Lower leg skin (tissue), 4 donors: ENCODE measurements at places on chromosomes 6 and 20.
A peak's percentile ranks its signal among the peaks of the same experiment; 100 is the strongest.

DNA sequence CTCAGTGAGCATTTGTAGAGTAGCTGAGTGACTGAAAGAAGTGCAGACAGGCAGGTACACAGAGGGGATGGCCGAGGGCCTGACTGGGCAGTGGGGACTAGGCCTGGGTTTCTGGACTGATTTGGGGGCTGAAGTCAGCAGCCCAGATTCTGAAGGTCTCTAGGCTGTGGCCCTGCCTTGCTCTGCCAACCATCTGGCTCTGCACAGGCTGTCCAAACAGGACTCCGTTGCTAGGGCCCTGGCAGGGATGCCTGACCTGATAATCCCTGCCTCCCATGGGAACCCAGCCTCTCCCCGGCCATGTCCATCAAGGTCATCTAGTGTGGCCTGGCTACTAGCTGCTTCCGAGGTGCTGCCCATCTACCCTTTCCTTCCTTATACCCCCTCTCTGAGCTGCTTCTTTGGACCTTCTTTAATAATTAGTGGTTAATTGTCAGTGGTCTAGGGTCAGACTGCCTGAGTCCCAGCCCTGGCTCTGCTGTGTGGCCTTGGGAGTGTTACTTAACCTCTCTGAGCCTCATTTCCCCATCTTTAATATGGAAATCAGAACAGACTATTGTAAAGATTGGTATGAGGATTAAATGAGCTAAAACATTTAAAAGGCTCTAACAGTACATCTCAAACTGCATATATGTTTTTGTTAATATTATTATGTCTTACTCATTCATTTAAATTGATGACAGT lies 137.9 kb downstream of the VEGFA start:
- DNase-seq, result no peak

- no peak for DNase-seq
Measured at GRCh38 chr6:33742837-33743236, 3.9 kb downstream of the IP6K3 start.

DNA sequence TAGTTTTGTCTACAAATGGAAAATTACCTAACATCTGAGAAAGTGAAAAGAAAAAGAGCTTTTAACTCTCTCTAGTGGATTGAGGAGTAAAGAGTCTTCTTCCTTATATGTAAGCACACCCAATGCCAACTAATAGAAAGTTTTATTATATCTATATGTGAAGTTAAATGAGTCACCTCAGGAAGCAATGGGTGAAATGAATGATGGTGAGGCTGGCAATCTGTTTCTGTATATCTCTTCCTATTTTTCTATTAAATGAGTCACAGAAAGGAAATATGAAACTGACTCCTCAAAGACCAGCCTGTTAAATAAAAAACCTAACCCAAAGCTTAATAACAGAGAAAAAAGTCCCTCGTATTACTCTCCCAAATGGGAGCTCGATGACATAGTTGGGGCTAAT lies 71.3 kb downstream of the OTOR start:
- no peak for DNase-seq

DNA sequence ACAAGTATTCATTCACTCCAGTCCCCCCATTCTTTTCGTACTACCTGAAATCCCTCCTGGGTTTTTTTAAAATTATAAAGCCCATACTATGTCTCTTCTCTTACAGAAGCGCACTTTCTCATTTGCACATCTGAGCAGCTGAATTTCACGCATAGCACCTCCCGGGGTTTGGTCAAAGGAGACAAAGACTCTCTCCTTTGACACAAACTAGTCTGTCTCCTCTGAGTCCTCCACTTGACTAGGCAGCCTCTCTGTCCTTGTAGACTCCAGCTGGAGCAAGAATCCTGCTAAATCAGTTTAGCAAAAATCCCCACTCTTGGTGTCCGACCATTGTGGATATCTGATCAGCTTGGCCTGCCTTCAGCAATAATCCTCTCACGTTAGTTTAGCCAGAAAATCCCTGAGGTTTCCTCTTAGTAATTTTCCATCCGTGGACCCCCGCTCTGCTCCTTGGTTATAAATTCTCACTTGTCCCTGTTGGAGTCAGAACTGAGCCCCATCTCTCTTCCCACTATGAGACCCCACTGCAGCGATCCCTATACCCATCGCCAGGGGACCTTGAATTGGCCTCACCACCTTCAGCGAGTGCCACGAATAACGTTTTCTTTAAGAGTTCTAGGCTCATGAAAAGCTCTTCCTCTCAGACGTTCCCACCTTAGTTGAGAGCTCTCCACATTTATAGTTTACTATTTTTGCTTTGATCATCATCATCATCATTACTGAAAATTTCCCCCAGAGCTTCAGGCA lies 29.0 kb downstream of the PDYN start:
- no peak for DNase-seq

DNA sequence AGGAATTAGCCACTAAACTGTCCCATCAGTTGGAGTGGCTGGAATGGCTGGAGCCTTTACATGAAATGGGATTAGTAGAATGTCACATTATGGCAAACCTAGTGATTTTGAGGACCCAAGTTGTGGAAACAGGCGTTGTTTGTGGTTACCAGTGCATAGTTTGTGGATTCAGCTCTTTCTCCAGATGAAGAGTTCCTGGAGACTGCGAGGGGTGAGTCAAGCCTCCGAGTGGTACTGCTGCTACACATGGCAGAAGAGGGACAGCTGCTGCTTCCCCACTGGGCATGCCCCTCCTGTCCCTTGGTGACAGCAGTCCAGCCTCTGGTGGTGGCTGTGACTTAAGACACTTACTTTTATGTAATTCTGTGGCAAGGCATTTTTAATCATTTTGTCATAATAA lies 94.2 kb upstream of the SCP2D1 start:
- no peak for DNase-seq

GRCh38 chr20:44597516-44597915 lies 15.1 kb downstream of the PKIG start:
- no peak for DNase-seq

DNA sequence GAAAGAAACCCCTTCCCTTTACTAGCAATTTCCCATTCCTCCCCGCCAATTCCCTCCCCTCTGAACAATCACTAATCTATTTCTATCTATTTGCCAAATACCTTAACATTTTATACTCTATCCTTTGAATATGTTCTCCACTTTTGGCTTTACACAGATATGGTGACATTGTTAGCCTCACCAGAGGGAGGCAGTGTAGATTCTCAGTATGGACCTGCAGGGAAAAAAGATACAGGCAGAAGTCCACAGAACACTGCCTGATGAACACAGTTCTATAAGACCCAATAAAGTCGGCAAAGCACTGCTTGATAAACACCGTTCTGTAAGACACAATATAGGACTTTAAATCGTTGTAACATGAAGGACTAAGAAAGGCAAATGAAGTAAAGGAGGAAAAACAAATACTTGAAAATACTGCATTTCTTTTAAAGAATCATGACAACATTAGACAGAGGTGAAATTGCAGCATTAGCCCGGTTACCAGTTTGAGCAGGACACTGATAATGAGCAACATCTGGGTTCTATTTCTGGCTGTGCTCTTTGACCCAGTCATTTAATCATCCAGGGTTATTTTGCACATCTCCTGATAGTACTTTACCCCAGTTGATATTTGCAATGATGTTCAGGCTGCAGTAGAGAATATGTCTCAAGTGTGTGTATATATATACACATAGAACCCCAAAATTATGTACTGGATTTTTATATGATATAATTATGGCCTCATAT lies 296.8 kb downstream of the UTRN start:
- no peak for DNase-seq

GRCh38 chr6:3418496-3419060 lies 38.3 kb downstream of the SLC22A23 start:
- DNase-seq, result no peak

DNA sequence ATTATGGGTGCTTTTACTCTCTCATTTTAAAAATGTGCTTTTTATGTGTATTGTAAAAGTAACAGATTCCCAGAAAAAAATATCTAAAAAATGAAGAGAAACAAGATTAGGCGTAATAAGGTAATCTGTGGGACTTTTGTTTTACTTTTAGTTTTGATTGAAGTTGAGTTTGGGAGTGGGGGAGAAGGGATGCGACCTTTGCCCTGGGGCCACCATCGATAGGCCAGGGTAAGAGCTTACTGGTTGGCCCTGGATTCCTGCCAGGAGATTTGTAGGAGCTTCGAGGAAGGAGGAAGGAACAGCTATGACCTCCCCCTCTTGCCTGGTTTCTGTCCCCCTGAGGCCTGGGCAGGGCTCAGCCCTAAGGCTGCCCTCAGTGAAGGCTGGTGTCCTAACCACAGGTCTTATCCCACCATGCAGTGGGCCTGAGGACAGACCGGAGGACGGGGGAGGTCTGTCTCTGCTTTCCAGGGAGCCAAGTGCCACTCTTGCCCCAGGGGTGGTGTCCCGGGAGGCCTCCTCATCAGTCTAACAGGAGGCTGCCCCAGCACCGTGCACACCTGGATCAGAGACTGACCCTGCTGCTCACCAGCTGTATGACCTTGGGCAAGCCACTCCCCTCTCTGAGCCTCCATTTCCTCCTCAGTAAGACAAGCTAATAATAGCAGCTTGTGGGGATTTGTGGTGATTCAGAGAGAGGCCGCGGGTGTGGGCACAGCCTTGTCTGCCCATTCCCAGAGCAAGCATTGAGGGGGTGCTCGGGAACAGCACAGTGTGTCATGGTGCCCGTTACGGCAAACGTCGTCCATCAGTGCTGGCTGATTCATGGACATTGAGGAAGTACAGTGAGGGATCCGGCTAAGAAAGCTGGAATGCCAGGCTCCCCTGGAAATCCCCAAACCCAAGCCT lies 21.2 kb downstream of the TGM2 start:
- no peak for DNase-seq

GRCh38 chr20:20993372-20993771 lies 112.8 kb downstream of the LINC00237 start:
- no peak for DNase-seq

GRCh38 chr6:71892641-71893040 lies 6.3 kb downstream of the RIMS1 start:
- DNase-seq, result no peak

GRCh38 chr6:2132416-2132815 lies 113.0 kb downstream of the GMDS start:
- no peak for DNase-seq

GRCh38 chr6:55958790-55959189 lies 83.4 kb upstream of the BMP5 start:
- DNase-seq, result no peak

GRCh38 chr6:19892260-19892659 lies 55.1 kb downstream of the ID4 start:
- peak; percentile 93 for DNase-seq
